ENCODE measurements at places on chromosomes 5 and 9.

GRCh38 chr5:5403741-5404140, 18.7 kb upstream of the ICE1 start:
- DNase-seq = no peak

DNA sequence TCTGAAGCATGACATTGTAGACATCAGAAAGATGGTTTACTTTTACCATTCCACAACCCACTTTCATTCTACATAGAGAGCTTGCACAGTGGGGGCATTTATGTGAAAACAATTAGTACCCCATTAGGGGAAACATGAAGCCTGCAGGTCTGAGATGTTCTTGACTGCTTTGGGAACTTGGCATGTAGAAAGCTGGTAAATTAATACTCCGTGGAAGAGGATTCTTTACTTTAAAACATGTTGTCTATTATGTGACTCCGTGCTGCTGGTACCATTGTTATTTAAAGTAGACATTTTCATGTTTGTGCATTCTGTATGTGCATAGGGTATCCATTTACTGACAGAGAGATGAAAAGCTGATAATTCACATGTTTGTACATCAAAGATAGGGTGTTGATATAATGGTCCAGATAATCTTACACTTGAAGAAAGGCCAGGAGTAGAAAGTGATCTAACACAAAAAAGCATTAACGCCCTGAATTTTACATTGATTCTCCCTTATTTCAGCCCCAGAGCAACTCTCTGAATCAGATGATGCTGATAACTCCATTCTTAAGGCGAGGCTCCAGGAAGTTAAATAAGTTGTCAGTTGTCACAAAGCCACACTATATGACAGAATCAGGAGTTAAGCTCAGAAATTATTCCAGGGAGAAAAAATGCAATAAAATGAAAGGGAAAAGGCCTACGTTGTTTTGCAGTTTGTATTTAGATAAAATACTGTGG, 50.1 kb upstream of the CD180 start:
- no peak for DNase-seq

DNA sequence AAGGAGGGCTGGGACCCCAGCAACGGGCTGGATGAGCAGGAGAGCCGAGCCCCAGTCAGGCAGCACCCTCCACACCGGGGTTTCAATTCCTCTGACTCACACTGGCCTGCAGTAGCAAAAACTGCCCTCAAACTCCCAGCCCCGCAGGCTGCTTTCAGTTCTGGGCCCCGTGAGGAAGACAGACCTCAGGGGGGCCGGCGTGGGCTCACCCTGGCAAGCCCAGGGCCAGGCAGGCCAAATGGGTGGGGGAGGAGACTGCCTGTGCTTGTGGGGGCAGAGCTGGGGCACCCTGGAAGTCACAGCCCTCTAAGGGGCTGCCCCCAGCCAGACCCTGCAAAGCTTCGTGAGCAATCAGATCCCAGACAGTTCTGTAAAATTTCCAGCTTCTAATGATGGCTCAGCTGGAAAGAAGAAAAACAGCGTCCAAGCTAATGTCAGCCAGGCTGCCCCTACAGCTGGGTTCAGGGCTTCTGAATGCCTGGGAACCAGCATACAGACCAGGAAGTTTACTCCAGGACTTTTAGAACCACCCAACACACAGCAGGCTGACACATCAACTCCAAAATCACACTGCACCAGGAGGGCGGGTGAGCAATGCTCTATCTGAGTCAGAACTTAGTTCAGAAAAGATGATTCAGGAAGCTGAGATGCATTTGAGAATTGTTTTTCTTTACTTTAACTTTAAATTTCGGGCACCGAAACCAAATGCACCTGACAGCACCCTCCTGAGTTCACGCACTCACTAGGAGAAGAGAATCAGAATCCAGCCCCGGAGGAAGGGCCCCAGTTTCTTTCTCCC, 34.7 kb downstream of the LPCAT1 start:
- peak; percentile 82 for DNase-seq

GRCh38 chr5:39437467-39437866, 12.7 kb upstream of the DAB2 start:
- DNase-seq = no peak

GRCh38 chr5:31364881-31365636, 166.8 kb downstream of the DROSHA start:
- peak; percentile 96 for DNase-seq

- peak; percentile 53 for DNase-seq
These were observed 693 bp downstream of the DPYSL3 start for GRCh38 chr5:147509041-147509709.

- no peak for DNase-seq
These were observed 331.5 kb downstream of the PIK3R1 start for GRCh38 chr5:68547056-68547455.
